ENCODE measurements at places on chromosomes 5 and 9.

DNA sequence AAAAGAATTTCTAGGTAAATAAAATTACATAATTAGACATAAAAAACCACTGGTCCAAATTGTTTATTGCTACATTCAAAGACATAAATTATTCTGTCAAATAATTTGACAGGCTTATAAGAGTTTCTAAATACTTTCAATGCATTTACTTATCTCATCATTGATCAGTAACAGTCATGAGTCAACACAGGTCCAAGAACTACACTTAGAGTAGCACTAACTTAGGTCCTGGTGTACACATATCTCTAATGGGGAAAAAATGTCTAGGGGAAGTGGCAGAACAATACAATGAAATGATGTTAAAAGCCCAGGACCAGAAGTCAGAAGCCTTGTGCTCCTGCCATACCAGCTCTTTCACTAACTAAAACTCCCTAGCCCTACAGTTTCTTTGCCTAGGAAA, 96.5 kb upstream of the SLCO6A1 start:
- no peak for DNase-seq
- H3K27me3 ChIP-seq, result no peaks in the 10 kb centered on the region
- H3K4me3 ChIP-seq, result no peak overlapping the region
- no peak overlapping the region for H3K27ac ChIP-seq
- H3K36me3 ChIP-seq, result peaks cover 3% of the 10 kb centered on the region
- no peaks in the 10 kb centered on the region for H3K4me1 ChIP-seq

DNA sequence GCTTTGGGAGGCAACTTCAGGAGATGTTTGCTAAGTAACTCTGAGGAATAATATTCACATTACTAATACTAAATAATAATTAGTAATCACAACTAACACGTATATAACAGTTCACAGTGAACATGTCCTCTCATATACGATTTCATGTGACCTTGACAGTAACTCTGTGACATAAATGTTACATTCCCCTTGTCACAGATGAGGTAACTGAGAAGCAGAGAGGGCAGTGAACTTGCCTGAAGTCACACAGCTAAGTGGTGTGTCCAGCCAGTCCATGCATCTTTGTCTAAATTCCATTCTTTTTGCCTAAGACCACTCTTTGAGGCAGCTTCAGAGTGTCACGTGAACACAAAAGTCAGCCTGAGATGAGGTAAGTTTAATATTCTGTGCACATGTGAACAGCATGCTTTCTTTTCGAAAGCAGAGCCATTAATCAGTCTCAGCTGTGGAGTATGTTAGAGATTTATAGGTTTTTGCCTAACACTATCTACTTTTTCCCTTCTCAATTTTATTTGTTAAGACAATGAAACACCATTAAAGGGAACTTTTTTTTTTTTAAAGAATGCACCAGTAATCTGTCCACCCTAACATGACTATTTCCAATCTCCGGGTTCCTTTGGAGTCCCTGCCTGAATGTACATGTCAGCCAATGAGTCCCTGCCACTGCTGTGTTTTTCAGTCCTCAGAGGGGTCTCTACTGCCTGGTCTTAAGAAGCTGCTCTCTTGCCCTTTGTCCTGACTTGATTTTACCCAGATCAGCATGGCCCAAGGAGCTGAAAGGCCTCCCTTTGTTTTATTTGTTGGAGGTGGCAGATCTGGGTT, 43.5 kb downstream of the SH3PXD2B start:
- H3K4me1 ChIP-seq, result peaks cover 28% of the 10 kb centered on the region
- peak overlapping the region; percentile 93 for H3K27ac ChIP-seq
- H3K36me3 ChIP-seq, result peaks cover 18% of the 10 kb centered on the region
- H3K27me3 ChIP-seq, result no peaks in the 10 kb centered on the region

- peaks cover 26% of the 10 kb centered on the region for H3K36me3 ChIP-seq
- peak overlapping the region; percentile 73 for H3K27ac ChIP-seq
- no peak for DNase-seq
- H3K27me3 ChIP-seq, result no peaks in the 10 kb centered on the region
- no peak overlapping the region for H3K4me3 ChIP-seq
Observed at GRCh38 chr9:136031741-136032730, 63.1 kb downstream of the NACC2 start.

DNA sequence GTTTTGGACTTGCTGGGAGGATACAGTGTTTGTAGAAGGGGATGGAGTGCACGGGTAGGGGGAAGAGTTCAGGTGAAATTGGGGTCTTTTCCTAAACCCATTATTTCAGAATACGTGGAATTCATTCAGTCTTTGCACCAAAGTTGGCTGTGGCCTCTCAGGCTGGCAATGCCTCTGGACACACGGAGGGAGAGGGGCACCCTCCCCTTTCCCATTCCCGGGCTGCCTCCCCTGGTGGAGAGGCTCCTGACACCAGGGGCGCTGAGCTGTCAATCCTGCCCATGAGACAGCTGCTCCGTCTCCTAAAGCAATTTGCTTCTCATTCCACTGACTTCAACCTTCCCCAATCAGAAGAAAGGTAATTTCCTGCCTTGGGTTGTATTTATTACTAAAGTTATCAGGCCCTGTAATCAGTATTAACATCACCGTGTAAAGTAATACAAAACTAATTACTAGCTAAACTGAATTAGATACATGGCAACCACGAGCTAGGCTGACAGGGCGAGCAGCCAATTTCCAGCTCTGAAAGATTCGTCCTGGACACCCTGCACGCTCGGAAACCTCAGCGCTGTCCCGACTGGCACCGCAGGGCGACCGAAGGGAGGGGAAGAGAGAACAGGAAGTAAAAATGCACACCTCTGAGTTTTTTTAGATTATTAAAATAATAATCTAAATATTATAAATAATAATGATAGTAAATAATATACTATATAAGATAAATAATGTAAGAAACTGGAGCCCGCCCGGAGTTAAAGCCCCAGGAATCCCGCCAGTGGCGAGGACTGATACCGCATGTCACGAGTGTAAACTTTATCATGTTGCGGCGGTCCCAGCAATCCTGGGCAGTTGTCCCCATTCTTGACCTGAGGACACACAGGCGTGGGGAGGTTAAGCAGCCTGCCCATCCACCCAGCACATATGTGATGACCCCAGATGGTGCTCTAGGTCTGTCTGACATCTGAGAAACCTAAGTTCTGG, 6.9 kb upstream of the OLFM1 start:
- H3K27ac ChIP-seq, result no peak overlapping the region
- H3K4me1 ChIP-seq, result no peaks in the 10 kb centered on the region
- peaks cover 94% of the 10 kb centered on the region for H3K27me3 ChIP-seq
- peak; percentile 3 for DNase-seq
- H3K4me3 ChIP-seq, result no peak overlapping the region
- H3K36me3 ChIP-seq, result no peaks in the 10 kb centered on the region
